ENCODE measurements at places on chromosomes 11 and 22.
A peak's percentile ranks its signal among the peaks of the same experiment; 100 is the strongest.

GRCh38 chr11:71206186-71206585 lies 46.2 kb downstream of the SHANK2 start:
- DNase-seq = no peak

DNA sequence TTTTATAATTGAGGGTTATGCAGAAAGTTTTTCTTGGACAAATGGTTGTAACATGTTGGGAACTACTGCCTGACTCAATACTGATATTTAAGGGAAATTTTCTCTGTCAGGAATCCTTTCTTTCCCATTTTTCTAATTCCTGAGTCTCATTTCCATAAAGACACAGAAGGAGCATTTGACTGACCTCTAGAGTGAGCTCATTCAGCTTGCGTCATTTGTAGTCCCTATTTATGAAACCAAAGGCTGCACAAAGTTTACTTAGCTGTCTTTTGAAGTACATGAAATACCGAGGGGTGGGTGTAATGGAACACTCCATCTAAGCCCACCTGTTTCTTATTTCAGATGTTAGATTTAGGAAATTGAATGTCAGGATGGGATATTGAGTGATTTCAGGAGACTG lies 359.5 kb upstream of the C11orf87 start:
- no peak for DNase-seq

- DNase-seq = no peak
These were observed 549.1 kb downstream of the INSC start for GRCh38 chr11:15663777-15664218.

DNA sequence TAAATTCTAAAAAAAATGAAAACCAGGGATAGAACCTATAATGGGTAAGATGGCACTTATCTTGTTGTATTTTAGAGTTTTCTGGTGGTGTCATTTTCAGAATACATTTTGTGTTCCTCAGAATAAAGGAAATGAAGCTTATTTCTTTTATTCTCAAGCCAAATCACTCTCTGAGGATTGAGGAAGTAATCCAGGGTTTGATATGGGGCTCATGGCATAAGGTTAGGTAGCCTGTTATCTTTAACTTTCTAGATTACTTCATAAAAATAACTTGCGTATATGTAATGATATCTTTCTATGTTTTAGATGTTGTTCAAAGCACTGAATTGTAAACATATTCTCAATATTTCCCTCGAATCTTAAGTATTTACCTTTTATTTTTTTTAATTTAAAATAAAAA lies 33.5 kb downstream of the PDE3B start:
- DNase-seq = no peak

GRCh38 chr22:28358312-28358711 lies 321.3 kb downstream of the TTC28 start:
- no peak for DNase-seq

GRCh38 chr11:11898648-11899047 lies 56.9 kb downstream of the USP47 start:
- no peak for DNase-seq

GRCh38 chr11:67645521-67646461 lies 4.7 kb downstream of the ACY3 start:
- peak; percentile 31 for DNase-seq

- DNase-seq = no peak
These were observed 98.8 kb downstream of the MPPED2 start for GRCh38 chr11:30487200-30487898.
